Cardiac fibroblast (primary cell): ENCODE measurements at places on chromosomes 16 and 17.

- no peak for DNase-seq
These were observed 6.8 kb upstream of the SP6 start for GRCh38 chr17:47857551-47858455.

DNA sequence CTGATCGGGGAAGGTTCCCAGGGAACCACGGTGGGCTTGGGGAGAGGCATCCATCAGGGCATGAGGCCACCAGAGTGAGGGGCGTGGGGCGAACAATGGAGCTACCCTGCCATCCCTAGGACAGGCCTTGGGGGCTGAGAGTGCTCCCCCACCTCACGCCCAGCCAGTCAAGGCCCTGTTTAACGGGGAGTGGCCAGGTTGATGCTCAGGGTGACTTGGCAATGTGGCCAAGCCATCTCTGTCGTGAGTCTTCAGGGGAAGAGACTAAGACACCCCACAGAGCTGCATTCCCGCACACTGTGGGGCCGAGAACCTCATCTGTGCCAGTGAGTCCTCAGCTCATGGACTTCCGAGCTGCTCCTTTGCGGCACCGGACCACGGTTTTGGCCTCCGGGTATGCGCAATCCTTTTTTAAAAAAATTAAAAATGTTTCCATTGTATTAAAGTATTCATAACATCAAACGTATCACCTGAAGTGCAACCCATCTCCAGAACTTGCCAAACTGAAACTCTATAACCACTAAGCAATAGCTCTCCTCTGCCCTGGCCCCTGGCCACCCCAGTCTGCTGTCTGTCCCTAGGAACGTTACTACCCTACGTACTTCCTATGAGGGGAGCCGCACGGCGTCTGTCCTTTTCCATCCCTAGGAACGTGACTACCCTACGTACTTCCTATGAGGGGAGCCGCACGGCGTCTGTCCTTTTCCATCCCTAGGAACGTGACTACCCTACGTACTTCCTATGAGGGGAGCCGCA lies 71.8 kb upstream of the DOC2B start:
- no peak for DNase-seq

GRCh38 chr16:4487955-4488498 lies 11.8 kb downstream of the HMOX2 start:
- peak; percentile 89 for DNase-seq

DNA sequence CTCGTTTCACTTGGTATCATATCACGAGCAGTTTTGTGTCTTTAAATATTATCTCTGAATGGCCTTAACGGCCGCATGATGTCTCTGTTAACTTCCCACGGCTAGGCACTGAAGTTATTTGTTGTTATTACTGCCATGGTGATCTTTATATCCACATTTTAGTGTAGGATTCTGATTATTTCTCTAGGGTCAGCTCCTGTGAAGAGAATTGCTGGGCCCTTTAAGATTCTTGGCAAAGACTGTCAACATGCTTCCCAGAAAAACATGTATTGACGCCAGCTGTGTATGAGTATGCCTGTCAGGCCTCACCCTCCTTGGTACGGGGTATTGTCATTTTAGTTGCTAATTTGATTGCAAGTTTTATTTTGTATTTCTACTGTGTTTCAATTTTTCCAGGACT lies 263.5 kb downstream of the SNX29 start:
- DNase-seq, result peak; percentile 76

DNA sequence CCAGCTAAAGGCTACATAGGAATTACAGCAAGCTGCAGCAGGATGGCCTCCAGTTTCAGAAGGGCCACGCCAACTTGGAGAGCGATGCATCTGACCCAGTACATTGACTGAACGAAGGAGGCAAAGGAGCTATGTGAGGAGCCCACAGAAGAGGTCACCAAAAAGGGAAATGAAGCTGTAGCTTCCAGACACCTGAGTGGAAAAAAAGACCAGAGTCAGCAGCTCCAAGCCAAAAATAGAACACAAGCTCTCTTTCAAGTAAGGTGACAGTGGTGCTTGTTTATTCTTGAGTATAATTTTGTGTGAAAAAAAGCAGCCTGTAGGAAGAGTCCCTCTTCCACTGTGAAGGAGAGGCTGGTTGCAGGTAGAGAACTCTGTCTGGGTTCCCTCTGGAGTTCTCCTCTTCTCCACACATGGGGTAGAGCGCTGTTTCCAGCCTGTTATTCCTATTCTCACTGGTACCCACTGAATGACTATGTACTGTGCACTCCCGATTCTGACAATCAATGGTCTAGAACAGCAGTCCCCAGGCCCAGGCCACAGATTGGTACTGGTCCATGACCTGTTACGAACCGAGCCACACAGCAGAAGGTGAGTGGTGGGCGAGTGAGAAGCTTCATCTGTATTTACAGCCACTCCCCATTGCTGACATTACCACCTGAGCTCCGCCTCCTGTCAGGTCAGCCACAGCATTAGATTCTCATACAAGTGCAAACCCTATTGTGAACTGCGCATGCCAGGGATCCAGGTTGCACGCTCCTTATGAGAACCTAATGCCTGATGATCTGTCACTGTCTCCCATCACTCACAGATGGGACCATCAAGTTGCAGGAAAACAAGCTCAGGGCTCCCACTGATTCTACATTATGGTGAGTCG lies 15.1 kb downstream of the CCL4 start:
- DNase-seq, result no peak

GRCh38 chr17:28282596-28282995 lies 36.4 kb upstream of the TMEM97 start:
- DNase-seq, result peak; percentile 72

DNA sequence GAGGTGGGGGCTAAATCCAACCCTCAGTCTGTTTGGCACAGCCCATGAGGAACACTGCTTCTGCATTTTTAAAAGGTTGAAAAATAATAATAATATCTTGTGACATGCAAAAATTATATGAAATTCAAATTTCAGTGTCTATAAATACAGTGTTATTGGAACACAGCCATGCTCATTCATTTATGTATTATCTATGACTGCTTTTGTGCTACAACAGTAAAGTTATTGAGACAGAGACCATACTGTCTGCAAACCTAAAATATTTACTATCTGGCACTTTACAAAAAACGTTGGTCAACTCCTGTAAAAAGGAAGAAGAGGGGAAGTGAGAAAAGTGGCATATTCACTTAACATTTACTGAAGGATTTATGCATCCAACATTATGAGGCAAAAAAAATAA lies 3.1 kb downstream of the ABCA5 start:
- no peak for DNase-seq

GRCh38 chr17:69696650-69697049 lies 282.2 kb downstream of the MAP2K6 start:
- DNase-seq, result no peak

GRCh38 chr17:37847811-37848331 lies 76.3 kb upstream of the TBC1D3K start:
- no peak for DNase-seq

- DNase-seq, result no peak
These were observed 329 bp downstream of the KPNB1 start for GRCh38 chr17:47649972-47650524.

- peak; percentile 76 for DNase-seq
These were observed 309.0 kb upstream of the PMFBP1 start for GRCh38 chr16:72480911-72481310.

DNA sequence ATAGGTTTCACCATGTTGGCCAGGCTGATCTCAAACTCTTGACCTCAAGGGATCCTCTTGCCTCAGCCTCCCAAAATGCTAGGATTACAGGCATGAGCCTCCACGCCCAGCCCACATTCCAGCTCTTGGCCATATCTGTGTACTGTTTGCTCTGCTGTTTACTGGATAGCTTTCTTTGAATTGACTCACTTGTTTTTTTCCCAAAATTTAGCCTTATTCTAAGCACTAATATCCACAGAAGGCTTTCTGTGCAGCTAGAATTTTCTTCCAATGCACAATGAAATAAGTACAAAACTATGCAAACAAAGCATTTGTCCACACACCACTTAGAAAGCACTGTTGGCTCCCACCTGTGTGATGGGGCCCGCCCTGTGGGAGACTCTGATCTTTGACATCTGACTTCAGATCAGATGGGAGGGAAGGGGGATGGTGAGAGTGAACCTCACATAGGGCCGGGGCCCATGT lies 72.2 kb downstream of the CLEC16A start:
- peak; percentile 46 for DNase-seq

DNA sequence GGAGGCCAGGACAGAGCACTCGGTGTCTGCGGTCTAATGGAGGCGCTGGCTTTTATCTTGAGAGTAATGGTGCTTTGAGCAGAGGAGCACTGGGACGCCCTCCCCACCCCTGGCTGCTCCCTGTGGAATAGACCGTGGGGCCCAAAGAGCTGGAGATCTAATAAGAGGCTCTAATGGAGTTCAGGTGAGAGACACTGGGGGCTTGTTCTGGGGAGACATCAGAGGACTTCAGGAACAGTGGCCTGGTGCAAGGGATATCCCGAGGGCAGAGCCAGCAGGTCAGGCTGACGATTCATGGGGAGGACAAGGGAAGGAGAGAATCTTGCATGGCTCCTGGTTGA lies 9.5 kb upstream of the KRT19 start:
- no peak for DNase-seq

GRCh38 chr17:1545618-1546017 lies 17.0 kb downstream of the PITPNA start:
- DNase-seq, result no peak

DNA sequence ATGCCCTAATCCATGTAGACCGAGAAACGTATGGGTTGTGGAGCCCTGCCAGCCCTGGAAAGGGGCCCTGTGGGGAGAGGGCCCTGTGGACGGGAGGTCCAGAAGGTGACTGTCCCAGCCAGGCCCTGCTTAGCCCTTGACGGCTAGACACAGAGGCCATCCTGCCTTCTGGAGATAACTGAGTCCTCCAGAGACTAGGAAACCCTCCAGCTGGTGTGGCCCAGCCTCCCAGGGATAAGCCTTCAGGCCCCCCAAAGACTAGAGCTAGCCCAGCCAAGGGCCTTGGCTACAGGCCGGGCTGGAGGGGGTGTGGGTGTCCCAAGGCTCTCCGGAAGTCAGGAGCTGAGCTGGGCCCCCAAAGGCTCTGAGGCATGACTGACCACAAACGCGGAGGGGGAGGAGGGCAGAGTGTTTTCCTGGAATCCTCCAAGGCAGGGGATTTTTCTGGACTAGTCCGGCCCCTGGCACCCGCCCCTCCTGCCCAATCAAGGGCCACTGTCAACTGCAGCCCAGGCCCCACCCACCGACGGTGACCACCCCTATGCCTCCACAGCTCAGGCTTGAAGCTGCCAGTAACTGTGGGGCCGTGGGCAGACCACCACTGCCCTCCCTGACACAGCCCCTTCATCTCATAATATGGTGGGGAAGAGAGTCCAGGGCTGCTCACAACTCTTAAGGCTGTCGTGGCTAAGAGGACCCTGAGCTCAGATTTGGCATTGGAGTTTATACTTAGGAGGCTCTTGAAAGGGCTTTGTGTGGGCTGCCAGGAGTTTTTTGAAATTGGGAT lies 885 bp upstream of the VASN start:
- DNase-seq, result peak; percentile 88

DNA sequence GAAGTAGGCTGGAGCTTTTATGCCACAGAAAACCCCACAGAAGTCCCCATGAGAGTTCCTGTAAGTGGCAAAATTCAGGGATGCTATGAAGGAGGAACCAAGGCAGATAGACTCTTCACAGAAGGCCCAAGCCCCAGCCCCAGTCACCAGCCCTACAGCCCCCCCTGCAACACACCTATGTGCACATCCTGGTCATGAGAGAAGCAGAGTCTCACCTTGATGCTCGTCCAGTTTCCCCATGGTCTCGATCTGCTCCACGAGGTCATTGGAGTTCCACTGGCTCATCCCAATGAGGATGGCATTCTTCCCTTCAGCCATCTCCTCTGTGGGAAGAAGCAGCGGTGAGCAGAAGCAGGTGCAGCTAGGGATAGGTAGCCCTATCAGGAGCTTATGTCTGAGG lies 31.2 kb downstream of the PITPNM3 start:
- DNase-seq, result no peak

DNA sequence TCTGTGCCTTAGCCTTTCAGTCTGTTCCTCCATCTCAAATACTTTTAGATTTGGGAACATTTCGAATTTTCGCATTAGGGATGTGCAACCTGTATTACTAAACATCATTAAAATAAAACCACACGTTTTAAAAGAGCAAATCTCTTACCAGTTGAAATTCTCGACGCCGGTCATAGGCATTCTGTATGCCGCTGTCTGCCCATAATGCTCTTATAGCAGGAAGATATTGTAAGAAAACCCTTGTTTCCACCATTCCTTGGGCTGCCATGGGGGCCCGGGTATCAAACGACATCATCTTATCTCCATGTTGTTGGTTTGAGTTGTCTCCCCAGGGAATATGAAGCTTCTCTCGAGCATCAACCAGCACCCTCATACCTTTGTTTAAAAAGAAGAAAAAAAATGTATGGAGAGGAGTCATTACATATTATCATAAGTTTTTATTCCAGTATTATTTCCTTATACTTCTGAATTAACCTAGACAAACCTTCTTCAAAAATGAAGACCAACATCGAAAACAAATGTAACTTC lies 3.1 kb downstream of the GNA13 start:
- no peak for DNase-seq

GRCh38 chr16:71628810-71629209 lies 2.8 kb downstream of the MARVELD3 start:
- DNase-seq, result peak; percentile 80

GRCh38 chr16:84427553-84427952 lies 59.2 kb downstream of the ATP2C2 start:
- no peak for DNase-seq

- DNase-seq, result peak; percentile 33
These were observed 22.1 kb downstream of the COX10 start for GRCh38 chr17:14091367-14091766.

DNA sequence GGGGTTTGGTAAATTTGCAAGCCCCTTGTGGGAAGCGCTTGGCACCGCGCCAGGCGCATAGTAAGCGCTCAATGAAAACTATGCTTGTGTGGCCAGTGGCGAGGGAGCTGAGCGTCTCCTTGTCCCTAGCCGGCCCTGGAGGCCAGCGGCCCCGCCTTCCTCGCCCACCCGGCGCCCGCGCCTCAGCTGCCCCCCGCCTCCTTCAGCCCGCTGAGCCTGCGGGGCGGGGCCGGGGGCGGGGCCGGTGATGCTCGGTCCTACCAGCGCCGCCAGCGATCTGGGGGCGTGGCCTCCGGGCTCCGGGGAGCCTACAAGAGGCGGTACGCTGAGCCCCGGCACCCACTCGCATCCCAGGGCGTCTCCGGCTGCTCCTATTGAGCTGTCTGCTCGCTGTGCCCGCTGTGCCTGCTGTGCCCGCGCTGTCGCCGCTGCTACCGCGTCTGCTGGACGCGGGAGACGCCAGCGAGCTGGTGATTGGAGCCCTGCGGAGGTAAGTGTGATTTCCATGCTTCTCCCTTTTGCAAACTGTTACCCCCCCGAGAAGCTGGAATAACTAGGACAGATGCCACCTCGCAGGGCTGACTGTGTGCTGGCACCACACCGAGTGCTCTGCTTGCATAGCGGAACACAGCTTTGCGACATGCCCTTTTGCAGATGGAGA lies at the start of gene CRISPLD2:
Gene CRISPLD2, plus strand, starts transcription at position 342 of the 661 bp plus-strand sequence. CDS start 18,511 bp downstream, outside the sequence.
- DNase-seq, result peak; percentile 82

DNA sequence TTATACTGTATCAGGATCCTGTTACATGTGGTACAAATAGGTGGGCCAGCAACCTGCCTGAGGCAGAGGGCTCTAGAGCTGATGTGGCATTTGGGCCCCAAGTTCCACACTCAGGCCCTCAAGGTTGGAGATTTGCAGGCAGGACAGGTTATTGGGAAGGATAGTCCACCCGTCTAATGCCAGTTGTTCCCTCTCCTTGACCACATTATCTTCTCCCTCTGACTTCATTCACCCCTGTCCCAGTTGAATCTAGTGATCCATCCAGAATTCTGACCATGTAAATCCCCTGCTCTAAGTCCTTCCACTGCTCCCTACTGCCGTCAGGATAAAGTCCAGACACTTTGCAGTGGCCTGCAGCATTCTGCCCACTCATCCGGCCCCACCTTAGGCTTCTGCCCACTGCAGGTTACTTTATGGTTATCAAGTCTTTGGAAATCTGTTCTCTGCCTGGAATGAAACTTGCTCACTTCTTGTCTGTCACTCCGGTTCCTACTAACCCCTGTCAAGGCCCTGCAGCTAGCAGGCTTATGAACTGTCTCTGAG lies 1.9 kb upstream of the NFATC3 start:
- no peak for DNase-seq
